ENCODE measurements at places on chromosomes 7 and 10. TPM values are rescaled to one million over a fixed set of nuclear protein-coding genes. Genes with fewer than 3 reads are reported as not detected.

- H3K4me1 ChIP-seq, result peaks cover 21% of the 10 kb centered on the region
- peak overlapping the region; percentile 34 for H3K27ac ChIP-seq
- H3K27me3 ChIP-seq, result no peaks in the 10 kb centered on the region
- no peaks in the 10 kb centered on the region for H3K36me3 ChIP-seq
Measured at GRCh38 chr10:101525848-101526247, 62.2 kb downstream of the POLL start.

DNA sequence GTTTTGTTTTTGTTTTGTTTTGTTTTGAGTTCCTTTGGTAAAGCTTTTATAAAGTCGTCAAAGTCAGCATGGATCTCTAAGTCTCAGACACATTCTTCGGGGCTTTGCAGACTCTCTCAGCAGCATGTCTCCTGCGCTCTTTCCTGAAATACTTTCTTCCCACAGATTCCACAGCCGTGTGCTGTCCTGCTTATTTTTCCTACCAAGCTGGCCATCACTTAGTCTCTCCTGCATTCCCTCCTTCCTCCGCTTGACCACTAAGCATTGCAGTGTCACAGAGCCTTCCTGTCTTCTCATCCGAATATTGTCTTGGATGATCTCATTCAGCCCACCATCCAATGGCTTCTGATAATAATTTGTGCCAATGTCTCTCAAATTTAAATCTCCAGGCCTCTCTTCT lies 434.3 kb upstream of the C7orf33 start:
- peaks cover 6% of the 10 kb centered on the region for H3K4me1 ChIP-seq
- H3K27ac ChIP-seq, result no peak overlapping the region
- H3K27me3 ChIP-seq, result no peaks in the 10 kb centered on the region
- no peak for DNase-seq

DNA sequence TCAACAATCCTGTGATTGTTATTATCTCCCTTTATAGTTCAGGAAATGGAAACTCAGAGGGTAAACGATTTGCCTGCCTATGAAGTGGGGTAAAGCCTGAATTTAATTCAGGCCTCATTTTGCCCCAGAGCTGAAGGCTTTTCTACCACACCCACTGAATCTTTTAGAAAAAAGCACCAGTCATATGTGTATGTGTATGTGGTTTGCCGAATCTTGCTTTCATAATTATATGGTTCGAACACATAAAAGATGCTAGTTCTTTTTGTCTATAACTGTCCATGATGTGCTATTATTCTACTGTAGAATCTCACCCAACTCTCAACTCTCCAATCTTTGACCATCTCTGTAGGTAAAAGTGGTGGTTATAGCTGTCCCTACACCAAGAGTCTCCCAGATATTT lies 83.6 kb downstream of the MYOF start:
- H3K36me3 ChIP-seq, result no peaks in the 10 kb centered on the region
- H3K27me3 ChIP-seq, result no peaks in the 10 kb centered on the region
- no peak for DNase-seq

GRCh38 chr7:13144673-13145072 lies 457.2 kb downstream of the ARL4A start:
- H3K27me3 ChIP-seq, result no peaks in the 10 kb centered on the region
- no peaks in the 10 kb centered on the region for H3K4me1 ChIP-seq
- H3K36me3 ChIP-seq, result no peaks in the 10 kb centered on the region
- H3K27ac ChIP-seq, result no peak overlapping the region

DNA sequence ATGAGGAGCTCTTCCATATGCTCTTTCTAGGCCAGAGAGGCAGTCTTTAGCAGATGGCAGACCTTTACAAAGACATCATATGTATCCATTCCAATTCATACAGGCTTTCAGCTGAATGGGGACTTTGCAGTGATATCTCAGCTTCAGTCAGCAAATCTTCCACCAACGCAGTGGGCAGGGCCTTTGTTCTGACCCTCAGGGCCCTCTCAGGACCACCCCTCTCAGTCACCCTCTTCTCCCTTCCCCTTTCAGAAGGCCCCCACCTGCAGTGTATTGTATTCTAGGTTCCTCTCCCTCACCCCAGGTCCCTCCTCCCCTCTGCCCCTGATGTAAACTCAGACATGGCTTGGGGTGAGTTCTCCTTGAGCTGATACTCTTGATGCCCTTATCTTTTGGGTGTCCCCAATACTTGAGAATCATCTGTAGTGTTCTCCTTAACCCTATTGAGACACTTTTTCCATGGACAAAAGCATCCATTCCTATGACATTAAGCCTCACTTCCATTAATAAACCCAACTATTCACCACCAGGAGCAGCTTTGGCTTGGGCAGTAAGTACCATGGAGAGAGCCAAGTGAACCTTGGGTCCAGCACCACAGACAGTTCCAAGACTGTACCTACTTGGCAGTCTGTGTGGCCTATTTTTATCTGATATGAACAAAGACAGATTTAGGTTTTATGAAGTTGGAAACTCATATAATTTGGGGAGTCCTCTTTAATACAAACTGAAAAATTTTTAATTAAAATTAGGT lies 62.7 kb downstream of the ADCYAP1R1 start:
- H3K4me1 ChIP-seq, result no peaks in the 10 kb centered on the region
- no peaks in the 10 kb centered on the region for H3K27me3 ChIP-seq
- H3K27ac ChIP-seq, result no peak overlapping the region
- no peak overlapping the region for H3K4me3 ChIP-seq
- DNase-seq, result peak; percentile 46

DNA sequence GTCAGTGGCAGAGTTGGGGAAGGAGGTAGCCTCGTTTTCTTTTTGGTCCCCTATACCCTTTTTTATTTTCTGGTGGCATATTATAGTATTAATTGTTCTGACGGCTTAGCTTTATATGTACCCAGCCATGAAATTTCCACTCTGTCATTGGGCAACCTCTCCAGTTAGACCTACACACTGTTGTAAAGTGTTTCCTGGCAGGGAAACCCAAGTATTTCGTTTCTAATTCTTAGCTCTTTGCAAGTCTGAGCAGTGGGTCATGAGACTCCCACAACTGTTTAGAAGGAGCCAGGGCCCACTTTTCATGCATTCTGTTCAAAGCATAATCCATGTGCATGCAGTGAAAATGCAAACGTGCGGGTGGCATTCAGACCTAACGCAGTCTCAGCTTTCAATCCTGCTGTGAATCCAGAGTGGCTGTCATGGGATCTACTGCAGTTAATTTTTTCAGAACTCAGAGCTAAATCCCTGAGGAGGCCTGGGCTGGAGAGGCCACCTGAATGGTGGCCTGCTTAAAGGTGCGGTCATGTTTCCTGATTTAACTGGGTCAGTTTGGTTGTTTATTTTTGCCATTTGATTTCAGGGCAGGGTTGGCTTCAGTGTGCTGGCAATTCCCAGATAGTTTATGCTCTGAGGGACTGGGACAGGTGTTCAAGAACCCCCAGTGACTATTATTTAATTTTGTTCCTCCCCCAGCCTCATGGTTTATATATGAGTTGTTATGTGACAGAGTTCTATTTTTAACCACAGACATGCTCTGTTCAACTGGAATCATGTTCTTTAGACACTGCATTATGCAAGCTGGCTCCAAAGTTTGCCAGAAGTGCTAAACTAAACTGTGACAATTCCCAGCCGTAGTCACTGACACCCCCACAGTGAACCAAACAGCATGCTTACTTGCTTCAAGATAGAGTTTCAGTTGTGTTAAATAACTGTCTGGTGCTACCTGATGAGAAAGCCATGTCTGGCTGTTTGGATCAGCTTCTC lies 27.4 kb upstream of the SYPL1 start:
- H3K27me3 ChIP-seq, result no peaks in the 10 kb centered on the region
- DNase-seq, result no peak
- H3K4me1 ChIP-seq, result peaks cover 24% of the 10 kb centered on the region
- H3K36me3 ChIP-seq, result no peaks in the 10 kb centered on the region

DNA sequence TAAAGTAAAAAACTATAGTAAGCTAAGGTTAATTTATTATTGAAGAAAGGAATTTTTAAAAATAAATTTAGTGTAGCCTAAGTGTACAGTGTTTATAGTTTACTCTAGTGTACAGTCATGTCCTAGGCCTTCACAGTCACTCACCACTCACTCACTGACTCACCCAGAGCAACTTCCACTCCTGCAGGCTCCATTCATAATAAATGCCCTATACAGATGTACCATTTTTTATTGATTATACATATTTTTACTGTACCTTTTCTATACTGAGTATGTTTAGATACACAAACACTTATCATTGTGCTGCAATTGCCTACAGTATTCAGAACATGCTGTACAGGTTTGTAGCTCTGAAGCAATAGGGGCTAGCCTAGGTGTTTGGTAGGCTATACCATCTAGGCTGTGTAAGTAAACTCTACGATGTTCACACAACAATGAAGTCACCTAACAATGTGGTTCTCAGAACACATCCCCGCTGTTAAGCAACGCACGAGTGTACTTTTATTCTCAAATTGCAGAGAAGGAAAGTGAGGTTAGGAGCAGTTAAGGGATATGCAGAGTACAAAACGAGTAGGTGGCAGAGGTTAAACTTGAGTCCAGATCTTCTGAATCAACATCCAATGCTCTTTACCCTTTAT lies 38.9 kb upstream of the PLCE1 start:
- no peak for DNase-seq
- H3K4me1 ChIP-seq, result no peaks in the 10 kb centered on the region
- no peak overlapping the region for H3K27ac ChIP-seq
- H3K27me3 ChIP-seq, result no peaks in the 10 kb centered on the region
- no peak overlapping the region for H3K4me3 ChIP-seq

DNA sequence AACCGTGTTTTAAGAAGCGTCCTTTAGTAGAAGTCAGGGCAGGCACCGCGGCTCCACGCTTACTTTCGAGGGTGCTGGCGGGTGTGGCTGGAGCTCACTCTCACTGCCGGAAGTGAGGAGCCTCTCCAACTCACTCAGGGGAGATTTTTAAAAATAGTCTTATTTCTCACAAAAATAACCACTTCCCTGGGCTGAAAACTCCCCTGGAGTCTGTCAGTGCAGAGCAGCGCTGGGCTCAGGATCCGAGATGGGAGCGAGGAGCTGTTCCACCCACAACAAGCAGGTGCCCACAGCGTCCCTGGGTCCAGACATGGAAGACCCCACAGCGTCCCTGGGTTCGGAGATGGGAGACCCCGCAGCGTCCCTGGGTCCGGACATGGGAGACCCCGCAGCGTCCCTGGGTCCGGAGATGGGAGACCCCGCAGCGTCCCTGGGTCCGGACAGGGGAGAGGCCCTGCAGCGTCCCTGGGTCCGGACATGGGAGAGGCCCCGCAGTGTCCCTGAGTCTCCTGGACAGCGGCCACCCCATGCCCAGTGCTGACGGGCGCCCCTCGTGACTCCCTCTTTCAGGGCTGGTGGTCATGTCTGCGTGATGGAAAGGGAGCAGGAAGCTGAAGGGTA lies 51.2 kb downstream of the VIPR2 start:
- H3K27me3 ChIP-seq, result no peaks in the 10 kb centered on the region
- no peaks in the 10 kb centered on the region for H3K4me1 ChIP-seq
- no peak overlapping the region for H3K4me3 ChIP-seq
- no peak for DNase-seq
- H3K27ac ChIP-seq, result no peak overlapping the region

- H3K4me3 ChIP-seq, result no peak overlapping the region
- H3K4me1 ChIP-seq, result no peaks in the 10 kb centered on the region
- H3K27me3 ChIP-seq, result peaks cover 46% of the 10 kb centered on the region
- no peak for DNase-seq
Measured at GRCh38 chr10:43598446-43598845, 7.8 kb upstream of the ZNF485 start.

Gene LRMDA
- total RNA-seq, result 0.48 TPM

Gene ELAPOR2
- 41.6 TPM for total RNA-seq

Data from WTC11 (cell line).